ENCODE measurements at places on chromosomes 2 and 18. TPM values are rescaled to one million over a fixed set of nuclear protein-coding genes. Genes with fewer than 3 reads are reported as not detected.

The SLC30A3 gene
- polyA plus RNA-seq = 0.16 TPM

The MBP gene
- polyA plus RNA-seq = 11.2 TPM

The MAL gene
- 12.7 TPM for polyA plus RNA-seq

The CTAGE1 gene
- polyA plus RNA-seq = not detected

The TRPM8 gene
- polyA plus RNA-seq = not detected

The MSTN gene
- polyA plus RNA-seq = 0.15 TPM

DNA sequence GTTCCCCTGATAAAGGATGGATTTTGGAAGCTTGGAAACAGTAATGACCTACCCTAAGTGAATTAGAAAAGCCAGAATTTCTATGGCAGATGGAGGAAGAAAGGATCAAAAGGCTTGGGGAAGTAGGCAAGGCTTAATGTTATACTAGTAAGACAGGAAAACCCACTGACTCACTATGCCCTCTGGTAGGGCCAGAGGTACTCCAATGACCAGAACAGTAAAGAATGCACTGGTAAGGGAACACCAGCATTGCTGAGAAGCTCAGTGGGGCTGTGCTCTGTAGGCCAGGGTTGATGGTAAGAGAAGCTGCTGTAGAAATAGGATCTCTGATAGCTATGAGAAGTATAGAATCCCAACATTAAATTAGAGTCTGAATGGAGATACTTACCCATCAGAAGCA is 126.4 kb downstream of the GFPT1 start:
- H3K27ac ChIP-seq = no peak overlapping the region
- no peaks in the 10 kb centered on the region for H3K27me3 ChIP-seq
- H3K36me3 ChIP-seq = no peaks in the 10 kb centered on the region
- DNase-seq = no peak
- no peak overlapping the region for H3K4me3 ChIP-seq
- no peaks in the 10 kb centered on the region for H3K4me1 ChIP-seq

DNA sequence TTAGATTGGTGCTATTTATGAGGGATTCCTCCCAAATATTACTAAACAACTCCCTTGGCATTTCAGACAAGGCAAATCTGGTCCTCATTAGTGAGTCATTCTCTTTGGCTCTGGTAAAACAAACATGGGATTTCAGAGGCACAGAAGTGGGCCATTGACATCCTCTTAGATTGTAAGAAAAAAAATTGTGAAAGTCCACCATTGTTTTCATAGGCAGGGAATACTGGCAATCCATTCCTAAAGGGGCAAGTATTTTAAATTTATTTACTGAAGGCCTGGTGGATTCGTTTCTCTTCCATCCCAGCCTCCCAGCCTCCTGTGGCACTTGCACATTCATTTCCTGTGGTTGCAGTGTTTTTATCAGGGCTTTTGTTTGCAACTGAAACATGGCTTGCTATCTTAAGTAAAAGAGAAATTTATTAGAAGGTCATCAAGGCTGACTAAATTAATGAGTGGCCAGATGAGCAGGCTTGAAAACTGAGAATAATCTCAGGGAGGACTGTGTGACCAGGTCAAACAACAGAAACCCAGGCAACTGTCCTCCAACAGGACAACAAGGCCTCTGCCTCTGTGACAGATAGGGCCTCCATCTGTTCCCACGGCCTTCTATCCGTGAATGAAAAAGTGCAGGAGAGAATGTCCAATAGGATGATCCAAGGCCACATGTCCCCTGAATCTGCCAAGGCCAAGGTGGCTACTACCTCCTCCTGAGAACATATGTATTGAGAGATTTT is 23.1 kb upstream of the TNFAIP6 start:
- no peak for DNase-seq
- H3K27ac ChIP-seq = no peak overlapping the region
- H3K27me3 ChIP-seq = no peaks in the 10 kb centered on the region
- no peaks in the 10 kb centered on the region for H3K36me3 ChIP-seq
- no peaks in the 10 kb centered on the region for H3K4me1 ChIP-seq

GRCh38 chr18:10188971-10189810 is 265.2 kb upstream of the APCDD1 start:
- no peaks in the 10 kb centered on the region for H3K36me3 ChIP-seq
- DNase-seq = no peak
- no peaks in the 10 kb centered on the region for H3K27me3 ChIP-seq
- H3K27ac ChIP-seq = no peak overlapping the region

All from spleen (tissue), 13 donors.